Fibroblast of villous mesenchyme (primary cell): ENCODE measurements at places on chromosomes 6 and 20. TPM values are rescaled to one million over a fixed set of nuclear protein-coding genes. Genes with fewer than 3 reads are reported as not detected.

DNA sequence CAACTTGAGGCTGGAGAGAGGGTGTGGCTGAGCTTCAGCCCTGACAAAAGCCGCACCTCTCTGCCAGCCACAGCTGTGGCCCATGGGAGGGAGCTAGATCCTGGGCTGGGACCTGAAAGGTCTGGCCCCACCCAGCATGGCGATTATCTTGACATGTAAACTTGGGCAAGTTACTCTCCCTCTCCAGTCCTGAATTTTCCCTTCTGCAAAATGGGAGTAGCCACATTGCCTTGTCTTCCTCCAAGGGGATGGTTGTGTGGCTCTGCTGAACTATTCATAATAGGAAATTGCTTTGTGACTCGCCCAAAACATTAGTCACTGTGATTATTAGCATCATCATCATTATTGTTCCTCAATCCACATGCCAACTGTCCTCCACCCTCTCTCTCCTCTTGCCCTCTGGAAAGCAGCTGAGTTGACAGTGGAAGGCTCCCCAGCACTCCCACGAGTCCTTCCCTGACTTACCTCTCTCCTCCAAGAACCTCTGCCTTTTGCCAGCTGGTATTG lies 23.0 kb upstream of the RBPJL start:
- no peak for DNase-seq

GRCh38 chr6:169808608-169808967 lies 57.2 kb downstream of the ERMARD start:
- no peak for DNase-seq

- peak; percentile 31 for DNase-seq
Measured at GRCh38 chr6:56570413-56571359, 72.0 kb downstream of the DST start.

GRCh38 chr6:161482517-161482858 lies 208.6 kb upstream of the AGPAT4 start:
- peak; percentile 58 for DNase-seq

DNA sequence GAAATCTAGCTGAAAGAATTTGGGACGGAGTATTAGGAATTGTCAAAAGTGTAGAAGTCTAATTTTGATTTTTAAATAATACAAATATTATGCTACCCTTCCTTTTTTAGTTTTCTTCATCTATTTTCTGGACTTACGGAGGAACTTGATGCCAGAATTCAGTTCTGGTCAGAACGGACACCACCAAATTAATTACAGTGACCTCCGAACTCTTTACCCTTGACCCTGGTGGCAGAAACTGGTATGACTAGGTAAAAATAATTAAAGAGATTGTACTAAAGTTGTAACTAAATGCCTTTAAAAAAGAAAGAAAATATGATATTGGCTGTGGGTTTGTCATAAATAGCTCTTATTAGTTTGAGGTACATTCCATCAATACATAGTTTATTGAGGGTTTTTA lies 751.1 kb upstream of the MAP3K7 start:
- DNase-seq = no peak

DNA sequence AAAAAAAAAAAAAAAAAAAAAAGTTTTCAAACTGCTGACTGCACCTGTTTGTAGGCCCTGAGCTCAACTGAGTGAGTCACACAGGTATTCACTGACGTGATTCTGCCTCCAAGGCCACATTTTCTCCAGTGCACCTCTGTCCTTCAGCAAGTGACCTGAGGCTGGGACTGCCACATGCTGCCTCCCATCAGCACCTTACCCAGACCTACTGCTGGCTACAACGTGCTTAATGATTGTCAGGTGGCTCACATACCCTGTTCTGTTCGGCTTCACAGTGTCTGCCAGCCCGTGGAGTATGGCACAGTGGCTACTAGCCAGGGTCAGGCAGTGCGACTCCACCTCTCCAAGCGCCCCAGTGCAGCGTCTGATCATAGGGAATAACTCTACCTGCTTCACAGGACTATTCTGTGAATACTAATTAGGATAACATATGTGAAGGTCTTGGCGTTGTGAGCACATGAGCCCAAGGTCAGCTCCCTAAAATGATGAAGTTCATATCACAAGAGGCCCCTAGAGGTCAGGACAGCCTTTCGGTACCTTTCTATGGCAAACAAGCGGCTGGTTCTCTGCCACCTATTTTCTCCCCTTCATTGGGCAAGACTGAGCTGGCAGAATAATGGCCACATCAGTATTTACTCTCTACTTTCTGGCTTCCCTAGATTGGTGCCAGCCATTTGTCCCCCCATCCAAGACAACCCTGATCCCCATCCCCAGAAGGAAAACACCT lies 28.1 kb downstream of the RIPOR3 start:
- DNase-seq = no peak

GRCh38 chr20:10357974-10358373 lies 76.0 kb downstream of the MKKS start:
- DNase-seq = peak; percentile 26

Gene LRFN2
- not detected in 2 replicates for total RNA-seq

Gene ISM1
- 0.43 and 0.64 TPM in 2 replicates for total RNA-seq

Gene FARS2
- total RNA-seq = 23.2 and 29.8 TPM in 2 replicates
